ENCODE measurements at places on chromosomes 4 and X. TPM values are rescaled to one million over a fixed set of nuclear protein-coding genes. Genes with fewer than 3 reads are reported as not detected.

Gene USP51
- total RNA-seq: 1.2 TPM

Gene CSN3
- total RNA-seq: not detected

Gene SLC38A5
- 76.1 TPM for total RNA-seq

Gene PNMA5
- not detected for total RNA-seq

Gene PABPC5
- 1.2 TPM for total RNA-seq

Gene IGFBP7
- total RNA-seq: 415 TPM

Gene ARHGAP6
- 2.5 TPM for total RNA-seq

Gene GATB
- total RNA-seq: 32.3 TPM

Gene SH3RF1
- 15.0 TPM for total RNA-seq

Gene C4orf36
- total RNA-seq: 0.18 TPM

Gene CAPN6
- 0.18 TPM for total RNA-seq

Gene SMIM10
- 6.1 TPM for total RNA-seq

Gene C4orf46
- 6.1 TPM for total RNA-seq

Gene ZNF718
- total RNA-seq: 3.4 TPM

Gene CXorf38
- total RNA-seq: 21.3 TPM

Gene ASB12
- total RNA-seq: not detected

Gene GYG2
- 8.1 TPM for total RNA-seq

Gene PWWP3B
- total RNA-seq: 2.9 TPM

Gene MAP7D2
- not detected for total RNA-seq

Gene CTAG2
- total RNA-seq: not detected

Gene TGIF2LX
- not detected for total RNA-seq

Gene AVPR2
- total RNA-seq: not detected

Gene ANK2
- 5.8 TPM for total RNA-seq

Gene GPC3
- total RNA-seq: not detected

Gene FAM47E
- under 0.01 TPM for total RNA-seq

Gene LONRF3
- 0.29 TPM for total RNA-seq

Gene LDB2
- 12.4 TPM for total RNA-seq

Gene THAP6
- 4.9 TPM for total RNA-seq

Gene WFS1
- total RNA-seq: 41.2 TPM

Gene ITIH6
- total RNA-seq: not detected

Gene ADGRG4
- not detected for total RNA-seq

Gene NKX6-1
- not detected for total RNA-seq

Gene GPC4
- total RNA-seq: not detected

Gene SYTL4
- total RNA-seq: 7.1 TPM

Gene GAGE13
- total RNA-seq: not detected

Gene RAB41
- not detected for total RNA-seq

Gene PAGE1
- total RNA-seq: not detected

Gene CCDC120
- 1.4 TPM for total RNA-seq

Gene MTMR8
- not detected for total RNA-seq

Gene UGT2B15
- not detected for total RNA-seq

Gene TLR2
- not detected for total RNA-seq

Gene BEX4
- 17.9 TPM for total RNA-seq

Gene POLR2B
- total RNA-seq: 119 TPM

Gene KLF8
- 0.58 TPM for total RNA-seq

Gene MAGEB17
- total RNA-seq: not detected

Gene MED28
- total RNA-seq: 8.7 TPM

Gene HTN1
- not detected for total RNA-seq

Gene FBXL5
- 102 TPM for total RNA-seq

Gene CLCN3
- 50.0 TPM for total RNA-seq
